ENCODE measurements at places on chromosomes 3 and 15.

DNA sequence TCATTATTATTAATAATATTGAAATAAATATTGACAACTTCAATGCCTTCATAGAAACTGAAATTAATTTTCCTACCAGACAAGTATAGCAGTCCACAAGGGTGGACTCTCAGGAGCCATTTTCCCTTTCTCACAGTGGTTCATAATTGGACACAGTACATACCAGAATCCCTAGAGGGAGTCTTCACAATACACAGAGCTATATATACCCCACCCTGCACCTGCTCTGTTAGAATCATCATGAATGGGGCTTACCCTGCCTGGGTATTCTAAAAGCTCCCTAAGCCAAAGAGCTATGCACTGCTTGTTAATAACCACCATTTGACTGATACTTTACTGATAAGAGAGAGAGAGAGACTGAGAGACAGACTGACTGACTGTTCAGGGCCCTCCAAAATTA is 134.9 kb downstream of the FEZF2 start:
- DNase-seq, result no peak

GRCh38 chr15:73190189-73190601 is 137.9 kb downstream of the NEO1 start:
- DNase-seq, result no peak

DNA sequence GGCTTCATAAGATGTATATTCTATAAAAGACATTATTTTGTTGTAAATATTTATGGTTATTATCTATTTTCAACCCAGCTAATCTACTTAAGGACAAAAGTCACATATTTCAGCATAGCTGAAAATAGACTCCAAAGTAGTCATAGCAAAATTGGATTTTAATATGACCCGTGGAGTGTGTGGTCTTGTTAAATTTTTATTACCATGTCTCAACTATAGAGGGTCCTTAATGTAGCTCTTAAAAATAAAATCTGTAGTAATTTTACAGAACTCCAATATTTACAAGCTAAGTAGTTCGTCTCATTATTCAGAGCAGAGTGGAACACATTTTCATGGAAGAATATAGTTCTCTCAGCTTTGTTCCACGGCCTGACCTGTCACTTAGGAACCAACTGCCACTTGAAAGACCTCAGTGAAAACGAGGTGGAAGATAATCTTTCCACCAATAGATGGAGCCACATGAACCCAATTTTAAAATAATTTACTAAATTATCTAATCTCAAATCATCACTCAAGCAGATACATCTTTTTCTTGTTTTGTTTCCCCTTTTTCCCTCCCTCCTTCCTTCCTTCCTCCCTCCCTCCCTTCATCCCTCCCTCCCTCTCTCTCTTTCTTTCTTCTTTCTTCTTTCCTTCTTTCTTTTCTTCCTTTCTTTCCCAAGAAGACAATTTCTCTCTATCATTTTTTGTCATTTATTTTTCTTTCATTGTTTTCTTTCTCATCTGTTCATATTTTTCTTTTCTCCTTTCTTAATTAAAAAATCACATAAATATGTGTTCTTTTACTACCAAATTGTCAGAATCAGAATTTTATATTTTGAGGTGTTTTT is 97.2 kb downstream of the CLDN1 start:
- DNase-seq, result no peak

- no peak for DNase-seq
Observed at GRCh38 chr3:110327870-110328269, 743.7 kb upstream of the NECTIN3 start.

GRCh38 chr3:64815789-64816188 is 128.0 kb upstream of the ADAMTS9 start:
- DNase-seq, result no peak

DNA sequence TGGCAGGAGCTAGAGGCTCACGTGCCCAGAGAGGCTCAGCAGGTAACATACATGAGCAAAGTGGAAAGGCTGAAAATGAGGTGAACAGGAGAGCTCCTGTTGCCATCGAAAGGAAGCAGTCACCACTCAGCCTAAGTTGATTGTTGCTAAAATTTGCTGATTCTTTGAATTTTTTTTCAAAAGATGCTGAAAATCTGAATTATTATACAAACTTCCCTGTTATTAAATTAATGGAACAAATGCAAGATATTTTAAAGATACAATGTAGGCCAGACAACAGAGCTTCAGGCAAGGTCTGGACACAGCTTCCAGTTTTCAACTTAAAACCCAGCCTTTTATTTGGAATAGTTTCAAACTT is 151.3 kb downstream of the GHSR start:
- DNase-seq, result no peak

DNA sequence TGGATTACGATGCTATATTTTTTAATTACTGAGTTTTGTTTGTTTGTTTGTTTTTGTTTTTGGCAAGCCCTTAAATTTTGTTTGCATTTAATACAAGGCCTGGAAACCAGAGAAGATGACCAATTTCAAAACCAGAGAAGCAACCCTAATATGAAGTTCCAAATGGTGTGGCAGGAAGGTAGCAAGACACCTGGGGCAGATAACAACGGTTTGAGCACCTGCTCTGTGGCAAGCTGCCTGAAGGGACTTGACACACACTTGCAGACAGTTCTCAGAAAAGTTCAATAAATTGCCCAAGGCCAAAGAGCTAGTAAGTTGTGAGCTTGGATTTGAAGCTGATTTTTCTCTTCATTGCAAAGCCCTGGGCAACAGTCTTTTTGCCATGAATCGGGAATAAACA is 151.2 kb upstream of the UBE2E1 start:
- DNase-seq, result no peak

- DNase-seq, result no peak
Observed at GRCh38 chr3:16406579-16406978, 106.9 kb downstream of the RFTN1 start.

- no peak for DNase-seq
Observed at GRCh38 chr3:111332488-111333080, 209.4 kb upstream of the CD96 start.

- DNase-seq, result no peak
Observed at GRCh38 chr3:181948286-181948685, 236.6 kb downstream of the SOX2 start.

- no peak for DNase-seq
Observed at GRCh38 chr3:152524198-152525140, 255.7 kb downstream of the MBNL1 start.

GRCh38 chr3:46208167-46208704 is at the start of gene CCR1:
Gene CCR1 (minus strand): TSS chr3:46208313. CDS start chr3:46204313, 4,000 bp downstream.
- DNase-seq, result peak; percentile 88

DNA sequence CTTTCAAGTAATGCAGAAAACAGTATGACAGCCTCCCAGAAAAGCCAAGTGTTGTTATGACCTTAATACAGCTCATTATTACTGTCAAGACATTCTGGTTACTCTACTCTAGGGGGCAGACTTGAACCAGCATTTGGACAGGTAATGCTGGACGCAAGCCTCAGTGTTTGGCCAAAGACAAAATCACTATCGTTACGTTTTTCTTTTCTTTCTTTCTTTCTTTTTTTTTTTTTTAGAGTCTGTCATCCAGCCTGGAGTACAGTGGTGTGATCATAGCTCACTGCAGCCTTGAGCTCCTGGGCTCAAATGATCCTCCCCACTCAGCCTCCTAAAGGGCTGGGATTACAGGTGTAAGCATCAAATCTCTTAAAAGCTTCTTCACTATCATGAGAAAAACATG is 29.4 kb upstream of the TMEM45A start:
- DNase-seq, result no peak

GRCh38 chr15:30922480-30923311 is 19.0 kb downstream of the FAN1 start:
- DNase-seq, result no peak

GRCh38 chr3:120052225-120052624 is 42.0 kb downstream of the GSK3B start:
- no peak for DNase-seq

DNA sequence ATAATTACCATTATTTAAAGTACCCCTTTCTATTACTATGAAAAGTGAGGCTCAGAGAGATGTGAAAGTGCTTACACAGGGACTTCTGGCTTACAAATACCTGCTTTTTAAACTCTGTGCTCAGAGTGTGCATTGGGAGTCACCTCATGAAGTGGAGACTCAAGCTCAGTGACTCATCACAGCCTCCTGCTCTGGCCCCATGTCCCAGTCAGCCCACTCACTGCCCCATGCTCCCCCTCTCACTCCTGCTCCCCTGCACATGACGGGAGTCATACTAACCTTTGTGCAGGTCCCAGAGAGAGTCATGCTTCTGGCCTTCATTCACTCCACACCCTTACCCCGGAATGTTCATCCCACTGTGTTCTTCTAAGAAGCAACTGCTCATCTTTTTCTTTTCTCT is 20.2 kb downstream of the CCR1 start:
- DNase-seq, result no peak

DNA sequence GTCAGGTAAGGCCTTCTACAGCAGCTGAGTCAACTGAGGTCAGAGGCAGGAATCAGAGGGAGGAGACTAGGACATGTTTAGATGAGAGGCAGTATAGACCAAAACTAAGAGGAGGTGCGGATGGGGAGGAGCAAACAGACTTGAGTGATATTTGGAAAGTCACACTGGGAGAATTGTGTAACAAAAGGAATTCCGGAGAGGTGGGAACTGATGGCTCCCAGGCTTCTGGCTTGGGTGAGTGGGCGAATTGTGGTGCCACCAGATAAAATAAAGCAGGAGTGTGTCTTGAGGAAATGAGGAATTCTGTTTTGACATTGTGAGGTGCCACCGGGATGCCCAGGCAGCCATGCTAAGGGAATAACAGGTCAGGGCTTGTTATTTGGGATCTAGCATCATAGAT is 3.3 kb upstream of the TM6SF1 start:
- no peak for DNase-seq

DNA sequence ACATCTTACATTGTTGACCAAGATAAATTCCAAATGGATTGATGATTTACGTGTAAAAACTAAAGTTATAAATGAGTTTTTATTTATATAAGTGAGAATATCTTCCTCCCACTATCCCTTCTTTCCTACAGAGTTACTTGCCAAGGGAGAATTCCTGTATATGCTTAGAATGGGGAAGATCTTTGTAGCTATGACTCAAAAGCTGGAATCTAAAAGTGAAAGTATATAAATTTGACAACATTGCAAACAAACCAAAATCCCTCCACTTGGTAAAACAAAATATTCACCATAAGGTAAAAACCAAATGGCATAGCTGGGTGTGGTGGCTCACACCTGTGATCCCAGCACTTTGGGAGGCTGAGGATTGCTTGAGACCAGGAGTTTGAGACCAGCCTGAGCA is 52.7 kb upstream of the GCNT3 start:
- no peak for DNase-seq

GRCh38 chr3:111690242-111690641 is 95.1 kb upstream of the ZBED2 start:
- DNase-seq, result peak; percentile 81

GRCh38 chr15:37130356-37130755 is 30.0 kb upstream of the MEIS2 start:
- no peak for DNase-seq

DNA sequence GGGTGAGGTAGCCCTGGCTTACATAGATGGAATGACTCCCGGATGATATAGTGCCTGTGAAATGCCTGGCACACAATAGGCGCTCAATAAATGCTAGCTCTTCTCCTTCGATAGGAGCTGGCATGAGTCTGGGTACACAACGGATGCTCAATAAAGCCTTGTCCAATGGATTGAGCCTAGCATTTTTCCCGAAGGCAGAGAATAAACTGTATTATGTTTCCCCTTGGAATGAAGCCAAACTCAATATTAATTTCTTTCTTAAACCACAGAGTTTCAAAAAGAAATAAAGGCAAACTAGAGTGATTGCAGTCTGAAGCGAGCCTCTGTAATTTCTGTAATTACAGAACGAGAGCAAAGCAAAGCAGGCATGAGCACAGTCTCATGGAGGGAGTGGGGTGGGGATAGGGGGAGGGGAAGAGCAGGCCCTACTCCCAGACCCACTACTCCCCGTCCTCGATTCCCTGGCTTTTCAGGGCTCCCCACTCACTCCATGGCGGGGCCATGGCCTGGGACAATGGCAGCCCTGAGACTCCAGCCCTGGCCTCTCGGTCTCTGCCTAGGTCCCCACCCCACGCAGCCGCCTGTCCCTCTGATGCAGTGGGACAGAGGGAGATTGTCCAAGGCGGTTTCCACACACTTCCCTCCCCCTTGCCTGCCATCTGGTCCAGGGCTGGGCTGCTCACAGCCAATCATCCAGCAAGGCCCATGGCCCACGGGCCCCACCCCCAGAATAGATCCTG is 18.0 kb downstream of the SLC6A1 start:
- peak; percentile 56 for DNase-seq

GRCh38 chr3:140931016-140931454 is 10.6 kb upstream of the SLC25A36 start:
- no peak for DNase-seq

GRCh38 chr15:38414357-38414756 is 39.6 kb upstream of the FAM98B start:
- no peak for DNase-seq

- DNase-seq, result no peak
Observed at GRCh38 chr3:103381296-103382079, 946.7 kb downstream of the ZPLD1 start.

GRCh38 chr3:130960139-130960795 is 66.4 kb downstream of the ASTE1 start:
- DNase-seq, result no peak

GRCh38 chr3:126456766-126457388 is 18.8 kb downstream of the ZXDC start:
- DNase-seq, result peak; percentile 39

- DNase-seq, result no peak
Observed at GRCh38 chr3:126711121-126711760, 7.2 kb downstream of the CHCHD6 start.

GRCh38 chr3:196517162-196517800 is 2.1 kb upstream of the SMCO1 start:
- DNase-seq, result no peak

DNA sequence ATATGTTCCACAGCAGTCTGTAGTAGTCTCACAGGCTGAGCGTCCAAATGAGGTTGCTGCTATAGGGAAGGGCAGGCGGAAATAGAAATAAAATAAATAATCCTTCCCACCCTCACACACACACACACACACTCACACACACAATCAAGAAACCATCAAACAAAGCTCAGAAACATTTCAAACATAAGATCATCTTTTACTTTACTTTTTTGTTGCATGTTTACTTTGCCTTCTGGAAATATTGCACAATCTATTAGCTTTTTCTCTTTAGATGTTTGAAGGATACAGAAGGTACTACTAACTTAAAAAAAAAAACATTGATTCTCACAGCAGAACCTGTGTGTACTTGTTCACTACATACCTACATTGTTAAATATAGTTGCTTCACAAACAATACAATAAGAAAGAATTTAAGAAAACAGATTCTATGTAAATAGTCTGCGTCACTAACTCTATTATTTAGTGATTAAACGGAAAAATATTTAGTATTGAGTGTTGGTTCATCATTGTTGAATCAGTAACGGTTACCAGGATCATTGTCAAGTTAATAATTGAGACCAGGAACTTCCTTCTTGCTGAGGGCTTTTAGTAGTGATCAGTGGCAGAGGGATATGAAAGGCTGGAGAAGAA is 20.5 kb downstream of the ALCAM start:
- DNase-seq, result no peak

- DNase-seq, result no peak
Observed at GRCh38 chr3:69642606-69643005, 96.7 kb upstream of the MITF start.

- no peak for DNase-seq
Observed at GRCh38 chr3:122858373-122858772, 63.5 kb downstream of the SLC49A4 start.

Measured in natural killer cell treated with Interleukin-12 subunit alpha and Interleukin-12 subunit beta and Interleukin-15 and Interleukin-18, amount 100 ng/mL, for 72 hours (primary cell).